Activated CD8-positive, alpha-beta memory T cell treated with anti-CD3 and anti-CD28 coated beads for 1 hour (primary cell): ENCODE measurements at places on chromosomes 12 and 14.

DNA sequence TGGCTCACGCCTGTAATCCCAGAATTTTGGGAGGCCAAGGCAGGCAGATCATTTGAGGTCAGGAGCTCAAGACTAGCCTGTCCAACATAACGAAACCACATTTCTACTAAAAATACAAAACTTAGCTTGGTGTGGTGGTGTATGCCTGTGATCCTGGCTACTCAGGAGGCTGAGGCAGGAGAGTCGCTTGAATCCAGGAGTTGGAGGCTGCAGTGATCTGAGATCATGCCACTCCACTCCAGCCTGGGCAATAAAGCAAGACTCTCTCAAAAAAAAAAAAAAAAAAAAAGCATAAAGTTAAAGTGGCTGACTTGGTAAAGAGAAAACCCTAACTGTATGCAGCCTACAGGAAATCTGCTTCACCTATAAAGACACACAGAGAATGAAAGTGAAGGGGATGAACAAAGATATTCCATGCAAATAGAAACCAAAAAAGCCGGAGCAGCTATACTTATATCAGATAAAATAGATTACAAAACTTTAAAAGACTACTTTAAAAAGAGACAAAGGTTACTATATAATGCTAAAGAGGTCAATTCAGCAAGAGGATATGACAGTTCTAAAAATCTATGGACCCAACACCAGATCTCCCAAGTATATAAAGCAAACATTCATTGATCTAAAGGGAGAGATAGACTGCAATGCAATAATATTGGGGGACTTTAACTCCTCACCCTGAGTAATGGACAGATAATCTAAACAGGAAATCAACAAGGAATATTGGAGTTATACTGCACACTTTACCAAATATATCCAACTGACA lies 4.1 kb downstream of the CLEC2B start:
- no peak for DNase-seq

DNA sequence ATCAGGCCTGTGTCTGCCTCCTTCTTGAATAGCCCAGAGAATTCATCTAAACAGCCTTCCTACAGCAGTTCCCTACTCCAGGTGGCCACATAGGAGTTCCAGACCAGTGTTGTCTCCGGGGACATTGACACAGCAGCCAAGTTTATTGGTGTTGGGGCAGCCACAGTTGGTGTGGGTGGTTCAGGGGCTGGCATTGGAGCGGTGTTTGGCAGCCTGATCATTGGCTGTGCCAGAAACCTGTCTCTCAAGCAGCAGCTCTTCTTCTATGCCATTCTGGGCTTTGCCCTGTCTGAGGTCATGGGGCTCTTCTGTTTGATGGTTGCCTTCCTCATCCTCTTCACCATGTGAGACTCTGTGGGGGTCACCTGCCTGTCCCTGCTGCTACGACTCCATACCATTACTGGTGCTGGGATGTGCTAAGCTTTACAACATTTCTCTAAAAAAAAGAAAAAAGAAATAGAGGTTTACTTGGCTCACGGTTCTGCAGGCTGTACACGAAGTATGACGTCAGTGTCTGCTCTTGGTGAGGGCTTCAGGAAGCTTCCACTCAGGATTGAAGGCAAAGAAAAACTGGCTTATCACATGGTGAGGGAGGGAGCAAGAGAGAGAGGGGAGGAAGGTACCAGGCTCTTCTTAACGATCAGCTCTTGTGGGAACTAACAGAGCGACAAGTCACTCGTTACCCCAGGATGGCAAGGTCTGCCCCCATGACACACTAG lies 57.5 kb downstream of the CHST11 start:
- DNase-seq = no peak

- DNase-seq = no peak
Observed at GRCh38 chr12:57726151-57726883, 12.2 kb downstream of the AGAP2 start.

DNA sequence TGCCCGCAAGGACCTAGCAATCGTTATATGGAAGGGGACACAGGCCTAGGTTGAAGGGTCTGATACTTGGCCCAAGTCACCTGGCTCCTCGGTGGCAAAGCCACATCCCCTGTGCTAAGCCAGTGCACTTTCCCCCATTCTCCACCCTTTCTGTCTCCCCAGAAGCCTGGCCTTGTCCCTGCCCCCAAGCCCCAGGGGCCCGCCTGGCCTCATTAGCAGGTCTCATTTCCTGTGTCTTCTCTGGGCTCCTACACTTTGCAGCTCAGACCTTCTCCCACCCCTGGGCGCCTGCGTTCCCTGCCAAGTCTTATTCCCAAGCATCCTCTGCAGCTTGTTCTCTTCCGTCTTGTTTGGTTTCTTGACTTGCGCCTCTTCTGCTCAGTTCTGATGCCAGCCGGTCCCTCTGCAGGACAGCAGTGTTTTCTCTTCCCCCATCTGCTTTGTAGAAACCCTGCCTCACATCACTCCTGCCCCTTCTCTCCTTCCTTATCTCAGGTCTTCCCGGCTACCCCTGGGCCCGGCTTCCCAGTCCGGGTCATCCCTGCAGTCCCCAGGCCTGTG lies 66.7 kb downstream of the SLC24A4 start:
- DNase-seq = no peak

DNA sequence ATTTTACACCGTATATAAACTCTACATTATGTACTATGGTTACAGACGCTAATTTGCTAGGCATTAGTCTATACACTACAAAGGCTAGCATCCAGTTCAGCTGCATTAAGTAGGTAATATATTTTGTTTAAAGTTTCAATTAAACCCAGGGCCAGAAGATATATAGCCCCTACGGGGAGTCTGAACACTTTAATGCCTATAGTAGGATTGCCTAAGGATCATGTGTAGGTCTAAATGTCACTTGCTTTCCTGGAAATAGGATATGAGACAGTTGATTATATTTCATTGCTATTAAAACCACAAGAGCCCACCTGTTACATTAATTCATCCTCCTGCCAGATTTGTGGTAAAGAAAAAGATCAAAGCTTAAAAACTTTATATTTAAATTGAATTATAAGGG lies 286.9 kb downstream of the TMTC2 start:
- no peak for DNase-seq

DNA sequence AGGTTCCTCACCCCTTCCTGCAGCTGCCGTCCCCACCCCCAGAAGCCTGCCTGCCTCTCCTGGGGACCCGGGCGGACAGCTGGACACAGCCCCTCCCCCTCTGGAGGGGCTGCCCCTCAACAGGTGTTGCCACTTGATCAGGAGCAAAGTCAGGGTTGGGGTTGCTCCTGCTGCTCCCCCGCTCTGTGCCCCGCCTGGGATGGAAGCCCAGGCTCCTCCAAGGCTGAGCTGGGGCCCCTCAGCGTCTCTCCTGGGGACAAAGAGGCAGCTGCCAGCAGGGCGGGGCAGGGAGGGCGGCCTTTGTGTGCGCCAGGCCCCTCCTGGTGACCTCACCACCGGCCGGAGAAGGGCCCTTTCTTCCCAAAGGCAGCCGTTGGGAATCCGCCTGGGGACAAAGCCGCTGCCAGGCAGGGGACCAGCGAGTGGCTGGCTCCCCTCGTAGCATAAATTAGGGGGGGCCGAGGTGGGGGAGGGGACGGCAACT lies 13.7 kb downstream of the TRMT61A start:
- no peak for DNase-seq

DNA sequence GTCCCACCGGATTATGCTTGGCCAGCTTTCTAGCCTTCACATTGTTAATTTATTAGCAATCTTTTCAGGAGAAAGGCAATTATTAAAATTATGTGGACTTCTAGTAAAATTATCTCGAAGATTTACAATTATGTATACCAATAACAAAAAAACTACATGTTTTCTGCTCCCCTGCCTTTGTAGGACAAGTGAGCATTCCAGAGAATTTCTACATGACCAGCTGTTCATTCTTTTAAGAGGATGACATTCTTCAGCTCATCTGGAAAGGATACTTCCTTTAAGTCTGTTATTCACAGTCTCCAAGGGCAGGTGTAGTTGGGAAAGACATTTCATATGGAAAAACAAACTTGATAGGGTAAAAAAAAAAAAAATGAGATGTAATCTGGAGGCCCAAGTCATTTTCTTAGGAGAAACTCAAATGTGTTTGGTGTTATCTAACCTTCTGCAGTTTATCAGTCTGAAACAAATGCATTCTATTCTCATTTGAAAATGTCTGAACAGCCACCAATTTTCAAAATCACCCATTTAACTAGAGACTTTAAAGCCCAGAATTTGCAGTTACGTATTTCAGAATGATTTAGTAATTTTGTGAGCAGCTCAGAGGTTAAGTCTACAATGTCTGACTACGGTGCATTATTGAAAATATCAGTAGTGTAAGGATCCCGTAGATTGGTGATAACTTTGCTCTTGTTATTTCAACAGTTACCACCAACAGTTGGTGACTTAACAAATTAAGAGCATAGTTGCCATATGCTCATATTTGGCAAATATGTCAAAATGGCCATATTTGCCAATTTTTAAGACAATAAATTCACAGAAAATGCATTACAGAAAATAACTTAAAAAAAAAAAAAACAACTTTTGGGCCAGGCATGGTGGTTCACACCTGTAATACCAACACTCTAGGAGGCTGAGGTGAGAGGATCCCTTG lies 1.8 kb upstream of the PHLDA1 start:
- no peak for DNase-seq
